Activated CD4-positive, alpha-beta memory T cell treated with anti-CD3 and anti-CD28 coated beads for 36 hours (primary cell): ENCODE measurements at places on chromosomes 1 and 21. TPM values are rescaled to one million over a fixed set of nuclear protein-coding genes. Genes with fewer than 3 reads are reported as not detected.

The P3R3URF gene
- total RNA-seq = not detected

The UMODL1 gene
- total RNA-seq = not detected

DNA sequence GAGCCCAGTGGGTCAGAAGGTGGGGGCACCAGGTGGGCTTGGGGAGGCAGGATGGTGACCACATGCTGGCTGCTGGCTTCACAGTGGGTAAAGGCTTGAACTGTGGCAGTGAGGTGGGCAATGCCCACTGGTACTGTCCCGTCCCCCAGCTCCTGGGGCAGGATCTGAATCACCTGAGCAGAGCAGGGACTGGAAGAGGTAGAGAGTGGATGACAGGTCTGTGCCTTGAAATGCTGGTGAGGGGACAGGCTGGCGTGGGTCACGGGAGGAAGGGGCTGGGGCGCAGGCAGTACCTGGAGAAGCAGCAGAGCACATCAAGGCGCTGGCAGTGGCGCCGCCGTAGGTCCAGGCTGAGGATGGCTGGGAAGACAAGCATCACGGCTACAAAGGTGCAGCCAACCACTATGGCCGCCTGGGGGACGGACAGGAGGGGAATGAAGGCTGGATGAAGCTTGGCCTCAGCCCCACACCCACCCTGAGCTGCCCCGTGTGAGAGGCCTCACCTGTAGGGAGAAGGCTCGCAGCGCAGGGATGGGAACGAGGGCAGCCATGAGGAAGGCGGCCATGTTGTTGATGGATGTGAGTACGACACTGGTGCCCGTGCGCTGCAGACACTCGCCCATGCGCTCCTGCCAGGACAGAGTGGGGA, 14.9 kb downstream of the PTCH2 start:
- H3K27ac ChIP-seq = no peak overlapping the region
- no peaks in the 10 kb centered on the region for H3K36me3 ChIP-seq
- H3K4me3 ChIP-seq = no peak overlapping the region
- no peaks in the 10 kb centered on the region for H3K27me3 ChIP-seq
- no peak for DNase-seq

DNA sequence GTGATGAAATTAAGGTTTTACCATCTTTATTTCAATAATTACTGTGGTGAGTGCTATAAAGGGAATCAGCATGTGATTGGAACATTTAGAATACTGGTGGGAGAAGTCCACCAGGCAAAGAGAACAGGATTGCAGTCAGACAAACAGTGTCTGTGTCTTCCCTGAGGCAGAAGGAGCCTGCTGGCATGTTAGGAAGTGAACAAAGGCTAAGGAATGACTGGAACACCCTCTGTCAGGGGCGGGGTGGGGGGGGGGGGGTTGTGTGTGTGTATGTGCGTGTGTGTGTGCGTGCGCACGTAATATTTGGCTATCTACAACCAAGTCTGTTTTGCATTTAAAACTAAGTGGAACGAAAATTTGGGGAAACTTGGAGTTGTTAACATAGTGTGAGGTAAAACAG, 30.2 kb downstream of the SRRM1 start:
- no peak overlapping the region for H3K4me3 ChIP-seq
- H3K36me3 ChIP-seq = peaks cover 55% of the 10 kb centered on the region

DNA sequence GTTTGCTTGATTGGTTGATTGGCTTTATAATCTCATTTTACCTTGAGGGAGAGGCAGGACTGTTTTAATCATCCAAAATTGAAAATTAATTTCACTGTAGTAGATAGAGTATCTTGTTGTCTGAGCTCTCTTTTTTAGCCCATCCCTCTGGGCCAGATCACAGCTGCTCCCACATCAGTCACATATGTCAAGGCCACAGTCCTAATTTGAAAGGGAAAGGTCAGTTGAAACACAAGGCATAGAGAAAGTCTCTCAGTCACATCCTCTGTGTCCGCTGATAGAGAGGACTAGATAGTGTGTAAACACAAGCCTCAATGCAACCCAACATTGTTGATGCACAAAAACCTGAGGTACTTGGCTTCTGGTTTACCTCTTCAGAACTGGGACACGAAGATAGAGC, 6.8 kb downstream of the C1orf74 start:
- peaks cover 49% of the 10 kb centered on the region for H3K4me1 ChIP-seq
- DNase-seq = no peak
- peak overlapping the region; percentile 65 for H3K27ac ChIP-seq
- H3K4me3 ChIP-seq = no peak overlapping the region

DNA sequence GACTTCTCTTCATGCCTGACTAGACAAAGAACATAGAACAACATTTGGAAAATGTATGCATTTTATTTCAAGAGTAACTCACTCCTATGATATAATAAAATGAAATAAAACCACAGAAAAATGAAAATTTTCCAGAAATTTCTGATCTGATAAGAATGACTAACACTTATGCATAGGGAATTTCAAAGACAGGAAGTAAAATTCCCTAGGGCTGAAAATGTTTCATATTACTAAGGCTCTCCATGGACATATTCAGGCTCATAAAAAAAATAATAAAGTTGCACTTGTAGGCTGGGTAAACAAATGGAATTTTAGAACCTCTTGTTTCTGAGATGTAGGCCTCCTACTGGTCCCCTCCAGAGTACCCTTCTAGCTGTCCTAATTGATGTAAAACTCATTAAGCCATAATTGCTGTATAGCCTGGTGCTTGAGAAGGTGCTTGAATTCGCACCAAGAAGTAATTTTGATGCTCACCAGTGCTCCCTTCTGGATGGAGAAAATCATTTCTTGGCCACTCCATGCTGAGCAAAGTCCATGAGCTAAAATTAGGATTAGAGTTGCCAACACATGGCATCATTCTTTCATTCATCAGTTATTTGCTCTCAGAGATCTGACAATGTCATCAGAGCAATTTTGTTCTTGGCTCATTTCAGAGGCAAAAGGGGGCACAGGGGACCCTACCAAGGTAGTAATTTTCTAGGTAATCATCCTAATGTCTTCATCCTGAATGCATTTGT, 641.0 kb upstream of the CAMK1G start:
- H3K4me3 ChIP-seq = no peak overlapping the region
- H3K27me3 ChIP-seq = peaks cover 4% of the 10 kb centered on the region

DNA sequence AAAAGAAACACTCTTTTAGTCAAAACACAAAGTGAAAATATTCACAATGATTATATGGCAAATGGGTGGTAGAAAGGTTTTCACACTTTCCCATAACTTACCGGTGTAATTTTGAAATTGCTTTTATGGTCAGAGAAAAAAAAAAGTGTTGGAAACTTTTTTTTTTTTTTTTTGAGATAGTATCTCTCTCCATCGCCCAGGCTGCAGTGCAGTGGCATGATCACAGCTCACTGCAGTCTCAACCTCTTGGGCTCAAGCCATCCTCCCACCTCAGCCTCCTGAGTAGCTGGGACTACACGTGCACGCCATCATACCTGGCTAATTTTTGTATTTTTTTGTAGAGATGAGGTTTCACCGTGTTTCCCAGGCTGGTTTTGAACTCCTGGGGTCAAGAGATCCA, 3.3 kb downstream of the IFNGR2 start:
- H3K4me3 ChIP-seq = no peak overlapping the region
- peak; percentile 56 for DNase-seq
- peaks cover 11% of the 10 kb centered on the region for H3K27me3 ChIP-seq
- peaks cover 51% of the 10 kb centered on the region for H3K4me1 ChIP-seq
